ENCODE measurements at places on chromosomes 2 and 18.
A peak's percentile ranks its signal among the peaks of the same experiment; 100 is the strongest.

GRCh38 chr18:57416542-57416941 lies 18.6 kb upstream of the ONECUT2 start:
- DNase-seq, result no peak

DNA sequence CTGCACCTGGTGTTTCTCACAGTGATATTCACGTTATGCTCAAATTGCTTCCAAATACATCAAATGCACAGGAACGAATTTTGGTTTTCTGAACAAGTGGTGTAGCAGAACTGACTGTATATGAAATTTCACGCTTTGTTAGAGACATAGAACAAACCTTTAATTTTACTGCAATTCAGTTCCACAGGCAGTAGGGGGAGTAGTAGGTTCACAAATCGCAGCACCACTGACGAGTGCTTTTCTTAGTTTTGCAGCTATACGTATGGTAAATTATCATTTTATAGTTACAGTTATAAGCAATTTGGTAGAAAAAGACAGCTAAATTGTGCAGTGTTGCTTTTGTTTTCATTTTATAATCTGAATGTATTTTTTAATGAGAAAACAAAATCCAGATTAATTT lies 113.3 kb downstream of the KIAA1328 start:
- peak; percentile 60 for DNase-seq

DNA sequence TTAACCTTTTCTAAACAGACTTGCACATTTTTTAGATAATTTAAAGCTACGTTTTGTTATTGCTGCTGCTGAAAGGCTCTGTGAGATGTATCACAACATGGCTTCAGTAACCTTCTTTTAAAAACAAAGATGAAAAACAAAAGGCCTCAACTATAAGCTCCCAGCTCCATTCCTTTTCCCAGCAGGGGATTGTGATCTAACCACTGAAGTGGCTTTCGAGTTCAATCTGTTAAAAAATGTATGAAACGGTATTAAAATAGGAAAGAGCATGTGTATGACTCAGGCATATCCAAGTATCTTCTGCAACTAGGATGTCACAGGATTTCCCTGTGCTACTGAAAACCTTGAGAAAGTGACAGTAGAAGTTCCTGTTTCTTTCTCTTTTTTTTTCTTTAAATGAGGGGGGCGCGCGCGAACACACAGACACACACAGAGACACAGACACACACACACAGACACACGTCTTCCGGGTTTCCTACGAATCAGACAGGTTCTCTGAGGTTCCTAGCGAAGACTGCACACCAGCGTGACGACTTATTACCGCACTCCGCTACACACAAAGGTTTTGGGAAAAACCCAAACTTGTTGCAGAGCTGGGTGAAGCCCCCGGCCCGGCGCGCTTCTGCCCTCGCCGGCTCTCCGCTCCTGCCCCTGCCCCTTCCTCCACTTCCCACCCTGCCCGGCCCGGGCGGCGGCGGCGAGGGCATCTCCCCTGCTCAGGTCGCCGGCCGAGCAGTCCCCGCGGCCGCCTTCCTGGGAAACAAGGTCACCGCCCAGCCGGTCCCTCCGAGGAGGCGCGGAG lies 86.8 kb downstream of the RBMS1 start:
- DNase-seq, result peak; percentile 87

GRCh38 chr2:656676-657075 lies 20.5 kb downstream of the TMEM18 start:
- no peak for DNase-seq

DNA sequence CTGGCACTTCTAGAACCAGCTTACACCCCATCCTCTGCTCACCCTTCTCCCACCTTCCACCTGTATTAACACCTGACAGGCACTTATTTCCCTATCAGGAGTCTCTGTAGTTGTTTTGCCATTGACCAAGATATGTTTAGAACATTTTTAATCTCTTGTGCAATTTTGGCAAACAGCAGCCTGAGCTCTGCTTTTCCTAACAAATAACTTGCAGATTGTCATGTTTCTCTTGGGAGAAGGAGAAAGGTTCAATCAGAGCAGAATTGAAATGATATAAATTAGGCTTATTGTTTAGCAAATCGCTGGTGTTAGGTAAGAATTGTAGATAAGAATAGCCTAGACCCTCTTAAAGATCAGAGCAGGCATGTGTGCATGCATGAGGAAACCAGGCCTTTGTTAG lies 225.5 kb downstream of the PARD3B start:
- DNase-seq, result no peak

DNA sequence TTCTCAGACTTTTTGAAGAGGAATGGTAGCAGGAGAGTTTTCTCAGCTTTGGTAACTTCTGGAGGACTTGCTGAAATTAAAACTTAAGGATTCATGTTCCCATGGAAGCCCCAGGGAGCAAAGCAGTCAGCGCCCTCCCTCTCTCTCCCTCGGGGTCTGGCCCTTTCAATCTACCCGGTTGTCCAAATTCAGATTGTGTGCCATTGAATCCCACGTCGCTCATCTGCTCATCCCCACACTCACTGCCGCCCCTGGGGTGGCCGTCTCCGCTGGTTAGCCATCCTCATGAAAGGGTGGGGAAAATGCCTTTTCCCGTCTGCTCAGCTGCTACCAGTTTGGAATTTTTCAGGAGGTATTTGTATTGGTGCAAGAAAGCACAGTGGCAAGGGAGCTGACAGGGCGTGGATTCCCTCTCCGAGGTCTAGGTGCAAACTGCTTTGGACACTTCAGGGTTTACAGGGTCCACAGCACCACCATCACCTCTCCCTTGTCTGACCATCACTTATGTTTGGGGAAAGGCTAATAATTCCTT lies 27.1 kb downstream of the MCFD2 start:
- DNase-seq, result no peak

GRCh38 chr2:48530033-48530811 lies at the start of gene STON1:
Gene STON1, plus strand, starts transcription at chr2:48530154. Its CDS starts 50,480 bp downstream, at chr2:48580634.
- DNase-seq, result peak; percentile 45

DNA sequence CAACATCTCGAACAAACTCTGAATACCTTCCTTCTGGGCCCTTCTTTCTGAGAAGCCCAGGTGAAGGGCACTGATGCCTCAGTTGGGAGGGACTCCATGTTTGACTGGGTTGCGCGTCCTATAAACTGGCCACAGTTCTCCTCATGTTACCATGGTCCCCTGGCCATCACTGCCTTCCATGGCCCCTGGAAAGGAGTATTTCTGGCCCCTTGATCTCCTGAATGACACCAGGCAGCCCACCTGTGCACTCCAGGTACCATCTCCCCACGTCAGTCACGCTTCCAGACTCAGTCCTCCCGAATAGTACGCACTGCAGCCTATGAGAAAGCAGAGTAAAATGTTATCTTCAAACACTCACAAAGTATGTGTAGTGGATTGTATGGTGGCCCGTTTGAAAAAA lies 73.9 kb downstream of the ACKR3 start:
- DNase-seq, result no peak

DNA sequence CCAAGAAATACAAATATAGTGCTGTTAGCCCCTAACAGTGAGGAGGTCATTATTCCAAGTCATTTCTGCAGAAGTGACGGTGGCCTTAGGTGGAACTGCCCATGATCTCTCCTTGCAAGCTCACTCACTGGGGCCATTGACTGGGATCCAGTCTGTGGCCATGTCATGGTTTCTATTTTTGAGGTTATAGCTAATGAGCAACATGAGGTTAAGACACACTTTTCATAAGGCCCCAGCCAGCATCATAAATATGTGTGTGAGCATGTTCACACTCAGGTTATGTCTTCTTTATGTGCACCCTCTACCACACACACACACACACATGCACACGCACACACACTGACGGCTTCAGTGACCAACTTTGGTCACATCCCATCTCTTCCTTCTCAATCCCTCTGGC lies 484 bp downstream of the AFF3 start:
- DNase-seq, result no peak

DNA sequence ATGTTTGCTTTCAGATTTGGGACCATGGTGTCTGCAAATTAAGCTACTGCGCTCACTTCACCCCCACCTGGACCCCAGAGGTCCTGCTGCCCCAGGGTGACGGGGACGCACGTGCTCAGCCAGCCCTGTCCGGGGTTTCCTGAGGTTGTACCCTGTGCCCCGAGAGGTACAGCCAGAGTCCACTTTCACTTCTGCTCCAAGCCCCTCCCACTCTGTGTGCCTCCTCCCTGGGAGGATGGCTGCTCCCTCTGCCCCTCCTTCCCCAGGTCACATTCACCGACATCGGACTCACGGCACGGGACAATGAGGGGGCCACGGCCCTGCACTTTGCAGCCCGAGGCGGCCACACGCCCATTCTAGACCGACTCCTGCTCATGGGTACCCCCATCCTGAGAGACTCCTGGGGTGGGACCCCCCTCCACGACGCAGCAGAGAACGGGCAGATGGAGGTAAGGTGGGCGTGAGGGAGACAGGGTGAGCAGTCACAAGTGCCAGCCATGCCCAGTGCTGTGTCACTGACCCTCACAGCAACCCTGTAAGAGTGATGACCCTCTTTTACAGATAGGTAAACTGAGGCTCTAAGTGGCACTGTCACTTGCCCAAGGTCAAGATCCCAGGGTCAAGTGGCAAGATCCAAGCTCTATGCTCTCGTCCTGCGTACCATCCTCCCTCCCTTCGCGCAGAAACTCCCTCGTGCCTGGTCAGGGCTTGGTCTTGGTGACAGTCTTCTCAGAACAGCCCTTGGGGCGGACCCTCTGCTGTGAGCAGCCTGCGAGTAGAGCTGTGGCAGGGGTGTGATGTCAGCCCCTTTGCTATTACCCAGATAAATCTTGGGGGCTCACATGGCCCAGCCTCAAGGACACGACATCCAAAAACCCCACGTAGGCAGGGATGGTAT lies 7.6 kb downstream of the ESPNL start:
- no peak for DNase-seq

GRCh38 chr2:217118559-217119284 lies 258.9 kb upstream of the TNP1 start:
- no peak for DNase-seq

GRCh38 chr2:85753035-85753524 lies 711 bp upstream of the ATOH8 start:
- no peak for DNase-seq

- no peak for DNase-seq
Observed at GRCh38 chr2:236955521-236956030, 130.1 kb upstream of the COPS8 start.

- no peak for DNase-seq
Observed at GRCh38 chr2:73385123-73385503, 523 bp upstream of the ALMS1 start.

DNA sequence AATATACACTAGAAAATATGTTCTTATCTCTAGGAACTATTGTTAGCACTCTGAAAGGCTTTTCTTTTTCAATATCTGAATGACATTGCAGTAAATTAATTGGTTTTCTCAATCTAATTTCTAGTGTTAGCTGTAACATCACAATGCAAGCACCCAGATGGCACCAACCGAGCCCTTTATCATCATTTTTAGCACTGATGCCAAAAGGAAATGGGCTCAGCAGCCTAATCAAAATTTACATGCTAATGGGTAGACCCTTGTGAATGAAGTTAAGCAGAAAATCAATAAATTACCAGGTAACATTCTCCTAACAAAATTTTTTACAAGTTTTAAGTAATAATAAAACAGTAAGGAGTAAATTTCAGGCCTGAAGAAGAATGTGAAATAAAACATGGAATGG lies 53.5 kb upstream of the PGAP1 start:
- DNase-seq, result no peak

- peak; percentile 54 for DNase-seq
Observed at GRCh38 chr2:204503869-204504268, 41.4 kb upstream of the PARD3B start.

- DNase-seq, result no peak
Observed at GRCh38 chr18:72235422-72235821, 308.7 kb downstream of the CBLN2 start.

DNA sequence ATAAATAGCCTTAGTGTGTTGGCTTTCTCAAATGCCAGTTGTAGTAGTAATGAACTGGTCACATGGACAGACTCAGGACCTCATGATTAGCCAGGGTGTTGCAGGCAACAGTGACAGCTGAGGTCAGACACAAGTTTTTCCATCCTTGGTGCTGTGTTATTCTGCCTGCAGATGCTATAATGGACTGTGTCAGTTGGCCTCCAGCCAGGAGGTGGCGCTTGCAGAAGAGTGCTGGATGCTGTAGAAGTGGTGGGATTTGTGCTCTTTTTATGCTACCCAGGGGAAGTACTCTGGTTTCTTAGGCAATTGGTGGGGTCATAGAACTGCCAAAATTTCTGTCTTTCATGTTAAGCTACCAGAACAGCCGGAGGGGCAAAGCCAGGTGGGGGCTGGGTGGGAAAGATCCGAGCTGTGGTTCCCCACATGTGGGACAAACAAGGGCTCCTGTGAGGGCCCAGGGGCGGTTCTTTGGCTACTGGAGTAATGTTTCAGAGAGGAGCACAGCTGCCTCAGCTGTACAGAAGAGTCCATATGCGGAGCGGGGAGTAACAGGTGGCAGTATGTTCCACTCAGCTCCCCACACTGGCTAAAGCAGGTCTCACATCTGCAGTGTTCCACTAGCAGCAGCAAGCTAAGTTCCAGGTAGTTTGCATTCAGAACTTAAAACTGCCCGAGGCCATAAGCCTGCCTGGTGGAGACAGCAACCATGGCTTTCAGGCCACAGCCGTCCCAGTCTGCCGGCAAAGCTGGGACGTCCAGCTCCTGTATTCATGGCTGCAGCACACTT lies 104.4 kb downstream of the GULP1 start:
- DNase-seq, result peak; percentile 25

GRCh38 chr2:233117351-233117750 lies 57.2 kb downstream of the INPP5D start:
- DNase-seq, result no peak

- DNase-seq, result peak; percentile 67
Observed at GRCh38 chr2:166764216-166764615, 124.1 kb upstream of the XIRP2 start.

DNA sequence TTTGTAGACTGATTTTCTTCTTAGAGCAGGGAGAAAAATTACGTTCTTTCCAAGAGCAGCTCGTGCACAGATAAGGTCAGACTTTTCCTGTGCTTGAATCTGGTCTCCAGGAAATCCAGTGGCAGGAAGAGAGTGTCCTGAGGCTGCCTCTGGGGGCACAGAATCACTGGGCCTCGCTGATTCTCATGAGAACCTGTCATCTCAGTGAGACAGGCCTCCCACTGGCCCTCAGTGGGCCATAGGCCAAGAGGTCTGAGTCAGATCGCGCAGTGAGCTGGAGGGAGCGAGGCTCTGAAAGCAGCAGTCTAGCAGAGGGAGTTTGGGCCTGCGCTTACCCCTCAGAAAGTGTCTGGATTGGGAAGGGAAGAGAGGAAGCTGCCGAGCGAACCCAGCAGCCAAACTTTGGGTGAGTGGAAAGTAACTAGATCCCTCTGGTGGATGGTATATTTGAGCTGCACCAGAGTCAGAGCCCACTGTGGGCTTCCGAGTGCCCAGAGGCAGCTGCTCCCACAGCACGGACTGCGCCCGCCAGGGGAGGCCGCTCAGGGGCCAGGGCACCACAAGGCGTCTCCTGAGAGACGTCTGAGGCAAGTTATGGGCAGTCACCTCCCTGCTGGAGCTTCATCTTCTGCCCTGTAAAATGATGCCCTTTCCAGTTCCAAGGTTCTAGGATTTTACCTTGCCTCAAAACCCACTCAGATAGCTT lies 8.2 kb downstream of the GDF7 start:
- no peak for DNase-seq
